CD4-positive, alpha-beta T cell treated with Interleukin-21 for 1 hour (primary cell): ENCODE measurements at places on chromosomes 3 and 15.

- no peak for DNase-seq
Observed at GRCh38 chr3:99319450-99319849, 318.9 kb upstream of the COL8A1 start.

DNA sequence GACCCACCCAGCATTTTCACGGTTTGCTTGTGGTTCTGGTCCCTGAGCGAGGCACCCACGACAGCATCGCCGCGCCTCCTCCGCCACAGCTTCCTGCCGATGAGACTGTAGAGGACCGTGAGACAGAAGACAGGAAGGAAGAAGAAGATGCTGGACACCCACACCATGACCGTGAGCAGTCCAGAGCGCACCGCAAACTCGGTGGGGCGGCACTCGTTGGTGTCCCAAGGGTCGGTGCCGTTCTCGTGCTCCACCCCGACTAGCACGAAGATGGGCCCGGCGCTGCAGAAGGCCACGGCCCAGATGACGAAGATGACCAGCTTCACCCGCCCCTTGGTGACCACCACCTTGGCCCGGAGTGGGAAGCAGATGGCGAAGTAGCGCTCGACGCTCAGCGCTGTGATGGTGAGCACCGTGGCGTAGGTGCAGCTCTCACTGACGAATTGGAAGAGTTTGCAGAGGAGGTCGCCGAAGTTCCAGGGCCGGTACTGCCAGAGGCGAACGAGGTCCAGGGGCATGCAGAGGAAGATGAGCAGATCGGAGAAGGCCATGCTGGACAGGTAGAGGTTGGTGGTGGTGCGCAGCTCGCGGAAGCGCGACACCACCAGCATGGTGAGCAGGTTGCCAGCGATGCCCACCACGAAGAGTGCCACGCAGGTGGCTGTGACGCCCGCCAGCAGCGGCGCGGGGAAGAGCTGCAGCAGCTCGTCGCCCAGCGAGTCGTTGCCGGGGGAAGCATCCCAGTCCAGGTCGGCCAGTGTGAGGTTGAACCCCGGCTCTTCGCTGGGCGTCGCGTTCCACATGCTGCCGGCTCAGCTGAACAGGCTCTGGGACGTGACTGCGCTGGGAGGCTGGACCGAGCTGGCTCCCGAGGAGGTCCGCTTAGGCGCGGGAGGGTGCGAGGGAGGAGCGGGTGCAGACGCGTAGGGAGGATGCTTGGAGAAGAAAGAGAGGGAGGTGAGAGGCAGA is at the start of gene GHSR:
Gene GHSR (minus strand): TSS at position 846 of the 969 bp plus-strand sequence. CDS start 43 bp downstream, at position 803.
- DNase-seq, result peak; percentile 7

DNA sequence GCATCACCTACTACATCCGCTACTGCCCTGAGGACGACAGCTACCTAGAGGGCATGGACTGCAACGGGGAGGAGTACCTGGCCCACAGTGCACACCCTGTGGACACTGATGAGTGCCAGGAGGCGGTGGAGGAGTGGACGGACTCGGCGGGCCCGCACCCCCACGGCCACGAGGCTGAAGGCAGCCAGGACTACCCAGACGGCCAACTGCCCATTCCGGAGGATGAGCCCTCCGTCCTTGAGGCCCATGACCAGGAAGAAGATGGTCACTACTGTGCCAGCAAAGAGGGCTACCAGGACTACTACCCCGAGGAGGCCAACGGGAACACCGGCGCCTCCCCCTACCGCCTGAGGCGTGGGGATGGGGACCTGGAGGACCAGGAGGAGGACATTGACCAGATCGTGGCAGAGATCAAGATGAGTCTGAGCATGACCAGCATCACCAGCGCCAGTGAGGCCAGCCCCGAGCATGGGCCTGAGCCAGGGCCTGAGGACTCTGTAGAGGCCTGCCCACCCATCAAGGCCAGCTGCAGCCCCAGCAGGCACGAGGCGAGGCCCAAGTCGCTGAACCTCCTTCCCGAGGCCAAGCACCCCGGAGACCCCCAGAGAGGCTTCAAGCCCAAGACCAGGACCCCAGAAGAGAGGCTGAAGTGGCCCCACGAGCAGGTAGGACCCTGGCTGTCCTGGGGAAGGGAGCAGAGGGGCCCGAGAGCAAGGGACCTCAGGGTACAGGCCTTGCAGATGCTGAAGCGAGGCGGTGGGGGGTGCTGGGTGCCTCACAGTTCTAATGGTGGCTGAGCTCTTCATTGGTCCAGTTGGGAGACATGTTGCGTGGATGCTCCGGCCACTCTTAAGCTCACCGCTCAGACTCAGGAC is 168.6 kb downstream of the APBA2 start:
- DNase-seq, result no peak

GRCh38 chr3:113660458-113660857 is 36.0 kb downstream of the USF3 start:
- DNase-seq, result no peak

DNA sequence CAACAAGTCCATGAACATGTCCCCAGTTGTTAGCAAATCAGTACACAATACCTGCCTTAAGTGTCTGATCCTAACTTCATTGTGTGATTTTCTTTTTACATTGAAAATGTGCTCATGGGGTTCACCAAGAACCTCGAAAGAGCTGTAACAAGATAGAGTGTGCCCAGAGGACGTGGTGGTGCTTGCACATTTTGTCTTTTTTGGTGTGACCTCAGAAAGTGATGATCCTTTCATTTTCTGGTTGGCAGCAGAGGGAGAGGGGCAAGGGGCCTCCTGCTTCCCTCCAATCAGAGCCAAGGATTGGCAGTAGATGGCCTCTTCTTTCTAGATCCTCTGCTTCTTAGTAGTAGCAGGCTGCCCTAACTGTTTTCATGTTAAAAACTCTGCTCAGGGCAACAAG is 176.4 kb downstream of the OPA1 start:
- no peak for DNase-seq

GRCh38 chr3:104554425-104554824 is 812.3 kb upstream of the ALCAM start:
- DNase-seq, result no peak

GRCh38 chr3:77475507-77475906 is 435.6 kb downstream of the ROBO2 start:
- no peak for DNase-seq

- peak; percentile 17 for DNase-seq
Observed at GRCh38 chr3:153442799-153443487, 280.9 kb downstream of the RAP2B start.

GRCh38 chr3:119810018-119810435 is 28.1 kb downstream of the NR1I2 start:
- peak; percentile 43 for DNase-seq

DNA sequence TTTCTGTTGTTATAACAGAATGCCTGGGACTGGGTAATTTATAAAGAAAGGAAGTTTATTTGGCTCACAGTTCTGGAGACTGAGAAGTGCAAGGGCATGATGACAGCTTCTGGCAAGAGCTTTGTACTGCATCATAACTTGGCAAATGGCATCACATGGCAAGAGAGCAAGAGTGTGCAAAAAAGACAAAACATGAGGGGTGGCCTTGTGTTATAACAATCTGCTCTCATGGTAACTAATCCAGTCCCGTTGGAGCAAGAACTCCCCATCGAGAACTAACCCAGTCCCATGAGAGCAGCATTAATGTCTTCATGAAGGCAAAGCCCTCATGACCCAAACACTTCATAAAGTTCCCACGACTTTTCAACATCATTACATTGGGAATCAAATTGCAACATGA is 23.2 kb downstream of the SCN11A start:
- DNase-seq, result no peak

GRCh38 chr3:182436547-182436946 is 356.8 kb upstream of the ATP11B start:
- no peak for DNase-seq

DNA sequence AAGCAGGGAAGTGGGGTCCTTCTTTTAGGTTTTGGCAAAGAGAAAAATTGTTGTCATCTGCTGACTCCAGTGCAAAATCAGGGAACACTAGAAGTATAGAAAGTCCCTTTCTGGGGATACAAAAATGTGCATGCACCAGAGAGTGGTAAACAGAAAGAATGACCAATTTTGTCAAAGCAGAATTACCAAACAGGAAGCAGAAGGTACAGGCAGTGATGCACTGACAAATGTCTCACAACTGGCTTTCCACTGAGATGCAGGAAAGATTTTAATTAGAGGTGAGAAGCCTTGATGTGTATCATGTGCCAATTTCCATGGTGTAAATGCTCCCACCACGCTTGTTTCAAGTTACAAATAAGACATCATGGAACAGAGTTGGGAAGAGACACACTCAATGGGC is 66.0 kb downstream of the TRIM69 start:
- DNase-seq, result no peak

DNA sequence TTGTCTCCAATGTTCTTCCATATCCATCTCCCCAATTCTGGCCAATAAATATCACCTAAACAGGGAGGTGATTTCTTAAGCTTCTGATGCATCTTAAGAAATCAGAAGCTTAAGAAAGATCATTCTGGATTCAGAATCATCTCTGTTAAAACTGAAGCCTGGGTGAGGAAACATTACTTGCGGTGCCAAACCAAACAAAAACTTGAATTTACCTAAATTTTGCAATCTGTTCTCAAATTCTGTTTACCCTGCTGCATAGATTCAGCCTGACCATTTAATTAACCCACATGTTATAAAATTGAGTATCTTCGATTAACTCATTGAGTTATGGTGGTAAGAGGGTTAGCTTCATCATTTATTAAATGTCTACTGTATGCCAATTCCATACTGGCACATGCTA is 204.4 kb upstream of the ZNF385D start:
- DNase-seq, result no peak

DNA sequence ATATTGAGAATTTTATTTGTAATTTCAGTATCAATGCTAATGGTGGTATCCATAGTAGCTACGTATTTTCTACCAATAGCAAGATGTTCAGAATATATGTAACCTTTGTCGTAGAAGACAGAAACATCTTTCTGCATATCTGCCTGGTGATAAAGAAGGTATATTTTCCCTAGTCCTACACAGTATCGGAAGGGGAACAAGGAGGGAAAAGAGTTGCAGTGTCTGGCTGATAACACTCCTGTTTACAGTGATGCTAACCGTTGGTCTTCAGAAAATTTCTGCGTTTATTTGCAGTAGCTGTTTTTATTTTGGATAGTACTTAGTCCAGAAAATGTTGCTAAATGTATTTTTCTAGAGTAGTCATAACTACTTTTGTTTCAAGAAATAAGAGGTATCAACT is 25.2 kb downstream of the TSC22D2 start:
- no peak for DNase-seq

- DNase-seq, result peak; percentile 10
Observed at GRCh38 chr3:170689893-170690660, 104.2 kb upstream of the SLC7A14 start.

- no peak for DNase-seq
Observed at GRCh38 chr15:96701443-96701842, 370.9 kb downstream of the NR2F2 start.

- no peak for DNase-seq
Observed at GRCh38 chr15:31485911-31486461, 159.4 kb downstream of the KLF13 start.

DNA sequence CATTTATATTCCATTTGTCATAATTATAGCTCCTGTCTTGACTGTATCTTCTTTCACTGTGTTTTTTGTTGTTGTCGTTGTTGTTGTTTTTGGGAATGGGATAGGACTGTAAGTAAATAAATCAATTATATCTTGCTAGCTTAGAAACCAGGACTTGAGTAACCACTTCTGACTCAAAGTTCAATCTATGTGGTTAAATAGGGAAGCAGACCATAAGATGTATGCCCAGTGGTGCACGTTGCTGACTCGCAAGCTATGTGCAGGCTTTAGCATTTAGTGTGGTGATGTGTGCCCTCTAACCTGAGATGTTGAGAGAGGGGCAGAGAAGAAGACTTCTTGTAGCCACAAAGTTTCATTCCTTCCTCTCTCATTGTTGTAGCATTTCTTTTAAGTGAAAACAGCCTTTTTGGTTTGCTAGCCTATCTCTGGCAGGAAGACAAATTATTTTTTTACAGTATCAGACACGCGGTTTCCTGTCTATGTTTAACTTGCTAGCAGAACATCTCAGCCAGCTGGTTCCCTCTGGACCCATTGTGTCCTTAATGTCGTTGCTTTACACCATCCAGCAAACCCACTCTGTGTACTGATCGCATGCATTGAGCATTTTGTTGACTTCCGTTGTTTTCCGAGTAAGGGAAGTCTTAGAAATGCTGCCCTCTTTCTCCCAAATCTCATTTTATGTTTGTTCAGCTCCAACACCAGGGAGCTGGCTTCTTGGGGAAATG is 52.1 kb downstream of the TGFBR2 start:
- DNase-seq, result peak; percentile 61

DNA sequence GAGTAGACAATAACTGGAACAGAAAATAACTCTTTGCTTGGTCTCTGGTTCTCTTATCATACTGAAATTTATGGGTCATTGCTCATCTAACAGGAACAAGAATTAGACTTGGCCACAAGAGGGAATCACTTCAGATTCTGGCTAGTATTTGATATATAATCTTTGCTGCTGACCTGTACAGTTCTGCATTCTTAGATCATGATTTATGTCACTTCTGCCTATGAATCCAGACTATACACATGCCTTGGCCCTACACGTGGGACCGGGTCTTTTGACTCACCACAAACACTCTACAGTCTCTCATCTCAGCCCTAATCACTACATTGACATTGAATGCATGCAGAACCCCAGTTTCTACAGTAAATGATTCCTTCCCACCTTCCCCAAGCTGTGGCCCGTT is 162.5 kb upstream of the SOX2 start:
- DNase-seq, result no peak

DNA sequence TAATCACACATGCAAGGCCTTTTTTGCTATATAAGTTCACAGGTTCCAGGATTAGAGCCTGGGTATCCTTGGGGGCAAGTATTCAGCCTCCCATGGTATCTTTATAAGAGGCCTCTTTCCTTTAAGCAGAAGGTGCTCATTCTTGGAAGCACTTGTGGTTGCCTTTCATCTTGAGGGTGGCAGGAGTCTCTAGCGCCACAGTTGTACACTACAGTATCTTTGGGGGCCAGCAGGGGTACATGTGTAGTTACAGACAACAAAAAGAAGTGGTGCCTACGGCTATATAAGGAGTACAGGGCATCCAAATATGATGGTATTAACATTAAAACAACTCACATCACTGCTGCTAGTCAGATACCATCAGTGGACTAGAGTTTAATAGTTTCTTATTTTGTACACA is 62.1 kb downstream of the CCR1 start:
- no peak for DNase-seq
